Transverse colon (tissue), 4 donors: ENCODE measurements at places on chromosomes 6 and 20.
A peak's percentile ranks its signal among the peaks of the same experiment; 100 is the strongest.

DNA sequence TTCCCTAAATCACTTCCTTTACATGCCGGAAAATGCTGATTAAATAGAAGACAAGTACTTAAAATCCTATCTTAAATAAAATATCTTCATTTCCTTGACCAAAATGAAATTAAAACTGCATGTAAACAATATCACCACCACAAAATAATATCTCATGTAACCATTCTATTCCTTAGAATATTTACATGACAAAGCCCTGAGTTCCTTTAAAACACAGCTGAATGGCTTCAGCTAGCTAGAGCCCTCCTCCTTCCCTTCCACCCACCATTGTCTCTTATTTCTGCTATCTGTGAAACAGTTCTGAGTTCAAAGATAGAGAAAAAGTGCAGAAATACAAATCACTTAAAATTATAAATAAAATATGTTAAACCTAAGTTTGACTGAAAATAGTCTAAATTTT lies 103.1 kb downstream of the HIVEP2 start:
- DNase-seq, result no peak

GRCh38 chr20:24993337-24994185 lies 1.0 kb upstream of the APMAP start:
- DNase-seq, result no peak

- DNase-seq, result no peak
These were observed 30.0 kb downstream of the GJA10 start for GRCh38 chr6:89924231-89924630.

DNA sequence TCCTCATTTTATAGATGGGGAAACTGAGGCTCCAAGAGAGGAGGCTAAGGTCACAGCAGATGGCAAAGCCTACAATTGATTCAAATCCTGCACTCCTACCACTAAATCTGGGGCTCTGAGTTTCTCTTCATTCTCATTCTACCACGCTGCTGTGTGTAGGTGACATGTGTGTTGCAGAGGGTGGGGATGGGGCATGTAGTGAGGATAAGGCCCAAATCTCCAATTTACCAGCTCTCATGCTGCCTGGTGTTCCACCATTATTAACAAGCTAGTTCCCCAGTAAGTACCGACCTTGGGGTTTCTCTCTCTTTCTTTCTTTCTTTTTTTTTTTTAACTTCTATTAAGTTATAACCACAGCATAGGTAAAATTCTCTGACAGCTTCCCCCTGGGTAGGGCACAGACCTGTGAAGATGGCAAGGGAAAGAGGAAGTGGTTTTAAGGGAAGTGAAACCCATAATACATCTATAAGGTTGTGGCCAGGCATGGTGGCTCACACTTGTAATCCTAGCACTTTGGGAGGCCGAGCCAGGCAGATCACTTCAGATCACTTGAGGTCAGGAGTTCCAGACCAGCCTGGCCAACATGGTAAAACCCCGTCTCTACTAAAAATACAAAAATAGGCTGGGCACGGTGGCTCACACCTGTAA lies 13.0 kb upstream of the MATN4 start:
- no peak for DNase-seq

DNA sequence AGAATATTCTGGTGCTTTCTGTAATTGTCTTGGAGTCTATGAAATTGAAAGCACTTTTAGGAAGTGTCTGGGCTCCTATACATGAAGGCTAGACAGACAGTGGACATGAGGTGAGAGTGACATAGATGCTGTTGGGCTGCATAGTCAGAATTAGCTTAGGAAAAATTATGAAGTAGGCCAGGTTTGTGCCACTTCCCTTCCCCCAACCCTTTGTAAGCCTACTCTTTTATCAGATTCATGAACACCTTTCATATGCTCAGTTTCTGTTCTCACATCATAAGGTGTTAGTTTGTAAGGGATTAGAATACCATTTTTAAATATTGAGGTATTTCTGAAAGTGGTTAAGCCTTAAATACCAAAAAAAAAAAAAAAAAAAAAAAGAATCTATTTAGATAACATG lies 18.4 kb upstream of the SNPH start:
- no peak for DNase-seq

DNA sequence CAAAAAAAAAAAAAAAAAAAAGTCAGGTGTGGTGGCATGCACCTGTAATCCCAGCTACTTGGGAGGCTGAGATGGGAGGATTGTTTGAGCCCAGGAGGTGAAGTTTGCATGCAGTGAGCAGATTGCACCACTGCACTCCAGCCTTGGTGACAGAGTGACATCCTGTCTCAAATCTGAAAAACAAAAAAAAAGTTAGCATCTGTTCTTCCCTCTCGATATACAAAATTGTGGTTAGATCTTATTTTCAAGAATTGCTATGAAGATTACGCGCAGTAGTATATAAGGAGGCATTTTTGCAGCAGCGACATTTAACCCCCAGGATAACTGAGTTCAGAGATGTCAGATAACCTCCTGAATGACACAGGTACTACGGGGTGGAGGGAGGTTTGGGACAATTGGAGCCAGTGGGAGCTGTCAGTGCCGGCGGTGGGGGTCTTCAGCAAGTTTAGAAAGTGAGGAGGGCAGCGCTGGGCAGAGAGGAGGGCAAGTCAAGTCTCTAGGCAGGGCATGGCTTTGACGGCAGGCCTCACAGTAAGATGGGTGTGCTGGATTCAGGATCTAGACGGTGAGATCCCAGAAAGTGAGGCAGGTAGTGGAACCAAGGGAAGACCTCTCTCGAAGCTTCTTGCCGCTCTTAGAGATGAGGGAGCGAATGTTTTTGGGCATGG lies 26.2 kb upstream of the MRPS18A start:
- no peak for DNase-seq

- peak; percentile 41 for DNase-seq
These were observed 9.5 kb upstream of the PAQR8 start for GRCh38 chr6:52352239-52353018.

GRCh38 chr20:19419396-19419795 lies 207.0 kb downstream of the SLC24A3 start:
- DNase-seq, result no peak
